Suppressor macrophage treated with lipopolysaccharide for 1 hour (primary cell): ENCODE measurements at places on chromosomes 2 and 18.

GRCh38 chr2:179711375-179711774 lies 150.0 kb downstream of the ZNF385B start:
- DNase-seq, result no peak

- no peak for DNase-seq
These were observed 18.4 kb upstream of the KANSL1L start for GRCh38 chr2:210189452-210190138.

DNA sequence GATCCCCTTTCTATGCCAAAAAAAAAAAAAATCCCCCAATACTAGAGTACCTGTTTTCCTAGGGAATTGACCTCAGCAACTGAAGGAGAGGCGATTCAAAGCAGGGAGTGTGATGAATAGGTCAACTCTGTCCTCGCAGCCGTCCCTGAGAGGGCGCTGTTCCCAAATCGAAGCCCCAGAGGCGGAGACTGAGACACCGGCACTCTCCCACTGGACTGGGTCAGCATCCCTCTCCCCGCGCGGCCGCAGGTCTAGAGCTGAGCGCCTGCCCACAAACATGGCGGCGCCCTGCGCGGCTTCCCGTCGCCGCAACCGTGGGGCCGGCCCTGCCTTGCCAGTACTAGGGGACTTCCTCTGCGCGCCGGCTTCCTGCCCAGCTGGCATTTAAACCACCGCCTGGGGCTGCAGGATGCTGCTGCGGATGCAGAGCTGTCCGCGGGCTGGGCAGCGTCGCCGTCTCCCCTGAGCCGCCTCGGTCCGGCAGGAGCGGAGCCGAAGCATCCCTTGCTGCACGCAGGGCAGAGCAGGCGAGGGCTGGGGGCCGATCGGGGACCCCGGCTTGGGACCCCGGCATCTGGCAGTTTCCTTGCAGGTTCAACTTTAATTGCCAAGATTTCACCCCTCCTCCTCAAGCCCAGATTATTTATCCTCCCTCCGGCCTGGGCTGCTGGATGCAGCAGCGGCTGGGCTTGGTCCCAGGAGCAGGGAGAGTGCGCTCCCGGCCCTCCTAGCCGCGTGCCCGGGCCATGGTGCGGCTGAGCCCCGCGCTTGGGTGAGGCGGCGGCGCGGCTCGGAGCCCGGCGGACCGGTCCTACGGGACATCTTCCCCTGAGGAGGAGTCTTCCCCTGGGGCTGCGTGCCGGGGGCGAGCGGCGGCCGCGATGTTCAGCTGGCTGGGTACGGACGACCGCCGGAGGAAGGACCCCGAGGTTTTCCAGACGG lies at the start of gene EHD3:
EHD3 (plus strand) TSS at position 412 of the 942 bp plus-strand sequence; CDS start at position 882, 470 bp downstream.
- DNase-seq, result peak; percentile 79

GRCh38 chr2:218000136-218000535 lies 2.7 kb downstream of the TNS1 start:
- peak; percentile 79 for DNase-seq

DNA sequence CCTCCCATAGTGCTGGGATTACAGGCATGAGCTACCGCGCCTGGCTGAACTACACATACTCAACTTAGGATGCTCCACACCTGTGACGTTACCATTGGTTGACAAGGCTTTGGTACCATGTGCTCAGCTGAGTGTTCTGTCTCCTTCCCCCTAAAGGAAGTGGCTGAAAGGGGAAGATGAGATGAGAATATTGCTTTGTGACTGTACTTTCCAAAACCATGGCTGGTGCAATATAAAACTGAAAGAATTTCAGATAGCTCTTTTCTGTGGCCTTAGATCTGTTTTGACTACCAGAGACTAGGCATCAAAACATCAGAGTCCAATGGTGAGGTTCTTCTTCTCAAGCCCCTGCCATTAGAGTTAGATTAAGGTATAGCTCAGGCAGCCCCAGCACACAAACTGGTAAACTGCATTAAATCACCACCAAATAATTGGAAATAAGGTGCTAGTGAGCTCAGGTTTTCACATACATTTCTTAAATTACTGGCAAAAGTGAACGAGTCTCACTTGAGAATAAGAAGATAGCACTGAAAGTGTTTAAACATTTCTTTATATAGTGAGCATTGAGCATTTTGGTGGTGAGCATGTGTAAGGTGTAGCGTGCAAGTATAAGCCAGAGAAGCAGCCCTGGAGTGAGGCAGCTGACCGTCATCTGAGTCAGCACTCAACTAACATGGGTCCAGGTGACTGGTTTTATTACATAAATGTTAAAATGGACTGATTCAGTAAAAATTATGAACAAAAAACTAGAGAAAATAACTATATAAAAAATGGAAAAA lies 113.5 kb upstream of the FZD5 start:
- DNase-seq, result peak; percentile 43

GRCh38 chr18:68489013-68489792 lies 225.7 kb downstream of the TMX3 start:
- no peak for DNase-seq

DNA sequence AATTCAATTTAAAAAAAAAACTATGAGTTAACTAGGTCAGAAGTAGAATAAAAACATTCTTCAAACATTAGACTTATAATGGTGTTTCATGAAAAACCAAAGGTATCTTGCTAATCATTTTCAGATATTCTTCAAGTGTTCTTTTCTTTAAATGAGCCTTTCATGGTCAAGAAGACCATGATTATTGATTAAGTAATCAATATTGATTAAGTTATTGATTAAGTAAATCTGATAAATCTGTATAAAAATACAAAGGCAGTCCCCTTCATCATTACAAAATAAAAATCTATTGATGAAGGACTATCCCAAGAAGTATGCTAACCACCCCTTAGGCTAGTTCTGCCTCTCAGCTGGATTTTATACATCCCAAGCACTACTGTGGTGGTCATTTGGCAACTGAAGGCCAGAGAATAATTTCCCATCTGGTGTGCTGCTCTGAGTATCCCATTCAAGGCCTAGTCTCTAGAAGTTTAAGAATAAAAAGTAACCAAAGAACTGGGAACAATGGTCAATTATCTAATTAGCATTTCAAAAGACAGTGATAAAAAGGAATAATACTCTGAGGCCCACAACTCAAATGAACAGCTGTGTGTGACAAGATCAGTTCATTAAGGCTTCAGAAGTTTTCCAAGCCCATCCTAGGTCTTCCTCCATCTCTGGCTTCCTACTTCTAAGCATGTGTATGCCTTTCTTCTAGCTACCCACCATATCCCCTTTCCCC lies 63.5 kb downstream of the TCF4 start:
- no peak for DNase-seq

DNA sequence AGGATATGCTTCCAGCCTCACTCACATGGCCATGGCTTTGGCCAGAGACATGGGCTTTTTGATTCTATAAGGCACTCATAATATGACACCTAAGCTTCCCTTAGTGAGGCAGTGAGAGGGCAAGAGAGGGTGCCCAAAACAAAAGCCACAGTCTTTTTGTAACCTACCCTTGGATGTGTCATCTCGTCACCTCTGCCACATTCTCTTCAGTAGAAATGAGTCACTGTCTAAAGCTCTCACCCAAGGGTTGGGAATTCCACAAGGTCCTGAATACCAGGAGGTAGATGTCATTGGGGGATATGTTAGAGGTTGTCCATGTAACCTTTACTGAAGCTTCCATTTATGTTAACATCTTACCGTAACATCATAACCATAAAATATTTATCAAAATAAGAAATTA lies 108.4 kb downstream of the ALMS1 start:
- DNase-seq, result no peak

DNA sequence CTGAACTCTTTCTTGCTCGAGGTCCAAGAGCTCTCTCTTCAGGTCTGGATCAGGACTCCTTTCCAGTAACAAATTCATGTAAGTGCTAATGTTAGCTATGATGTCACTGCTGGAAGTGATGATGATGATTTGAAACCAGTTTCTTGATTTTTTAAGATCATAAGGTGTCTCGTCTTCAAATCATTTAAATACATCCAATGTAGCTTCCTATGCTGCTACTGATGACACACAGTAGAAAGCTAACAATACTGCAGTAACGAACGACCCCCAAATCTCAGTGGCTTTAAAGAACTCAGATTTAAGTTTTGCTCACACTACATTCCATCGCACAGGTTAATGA lies 13.0 kb upstream of the LTBP1 start:
- no peak for DNase-seq

- DNase-seq, result no peak
These were observed 90.3 kb downstream of the MAPRE2 start for GRCh38 chr18:35131387-35132020.

- DNase-seq, result no peak
These were observed 463.7 kb upstream of the DSEL start for GRCh38 chr18:67980241-67980640.

GRCh38 chr18:50287028-50287440 lies 458 bp downstream of the CXXC1 start:
- DNase-seq, result no peak

DNA sequence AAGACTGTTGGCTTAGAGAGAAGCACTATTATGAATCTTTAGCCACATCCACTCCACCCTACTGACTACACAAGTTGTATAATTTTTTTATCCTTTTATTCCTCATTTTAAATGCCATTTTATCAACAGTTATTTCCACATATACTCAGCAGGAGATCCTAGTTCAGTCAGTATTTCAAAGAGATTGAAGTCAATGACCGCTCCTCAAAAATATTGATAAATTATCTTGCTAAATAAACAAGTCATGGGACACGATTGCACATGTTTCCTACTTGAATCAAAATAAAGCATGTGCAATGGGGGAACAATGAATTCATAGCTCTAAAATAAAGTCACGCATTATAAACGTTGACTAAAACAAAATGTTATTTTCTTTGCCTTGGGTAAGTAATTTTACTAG lies 496.5 kb downstream of the LRRTM4 start:
- DNase-seq, result no peak

- DNase-seq, result peak; percentile 50
These were observed 60.9 kb upstream of the CYRIA start for GRCh38 chr2:16726577-16726976.

- DNase-seq, result no peak
These were observed 11.4 kb downstream of the ARL6IP6 start for GRCh38 chr2:152729844-152730243.

DNA sequence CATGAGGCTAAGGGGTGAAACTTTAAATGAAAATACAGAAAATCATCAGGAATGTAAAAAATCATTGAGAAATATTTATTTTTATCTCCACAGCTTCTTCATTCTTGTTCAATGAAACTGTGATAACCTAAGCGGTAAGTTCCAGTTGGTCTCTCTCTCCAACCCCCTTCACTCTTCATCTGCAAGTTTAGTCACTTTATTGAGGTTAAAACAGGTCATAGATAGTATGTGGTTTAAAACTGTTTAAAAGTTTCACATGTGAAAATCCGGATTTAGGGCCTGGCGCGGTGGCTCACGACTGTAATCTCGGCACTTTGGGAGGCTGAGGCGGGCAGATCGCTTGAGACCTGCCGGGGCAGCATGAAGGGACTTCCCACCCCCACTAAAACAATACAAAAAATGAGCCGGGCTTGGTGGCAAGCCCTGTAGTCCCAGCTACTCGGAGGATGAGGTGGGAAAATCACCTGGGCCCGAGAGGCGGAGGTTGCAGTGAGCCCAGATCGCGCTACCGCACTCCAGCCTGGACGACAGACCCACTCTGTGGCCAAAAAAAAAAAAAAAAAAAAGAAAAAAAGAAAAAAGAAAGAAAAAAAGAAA lies 1.6 kb upstream of the PHLPP1 start:
- no peak for DNase-seq

DNA sequence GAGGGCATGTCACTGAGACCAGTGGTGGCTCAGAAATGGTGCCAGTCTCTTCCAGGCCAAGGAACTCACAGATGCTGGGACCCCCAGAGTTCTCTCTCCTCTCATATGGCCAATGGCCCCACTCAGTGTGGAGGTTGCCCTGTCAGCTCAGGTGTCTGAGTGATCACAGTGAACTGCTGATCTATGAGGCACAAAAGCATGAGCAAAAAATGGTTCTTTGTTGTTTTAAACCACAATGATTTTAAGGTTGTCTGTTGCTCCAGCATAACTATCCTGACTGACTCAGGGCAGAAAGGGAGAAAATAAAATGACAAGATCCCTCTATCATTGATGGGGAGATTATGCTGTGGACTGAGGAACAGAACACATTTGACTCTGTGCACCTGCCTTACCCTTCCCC lies 57.8 kb downstream of the FBLN7 start:
- no peak for DNase-seq

- DNase-seq, result peak; percentile 28
These were observed 1.4 kb downstream of the PSD4 start for GRCh38 chr2:113175042-113175628.

- no peak for DNase-seq
These were observed 1582.9 kb upstream of the NXPH2 start for GRCh38 chr2:140363131-140363530.

DNA sequence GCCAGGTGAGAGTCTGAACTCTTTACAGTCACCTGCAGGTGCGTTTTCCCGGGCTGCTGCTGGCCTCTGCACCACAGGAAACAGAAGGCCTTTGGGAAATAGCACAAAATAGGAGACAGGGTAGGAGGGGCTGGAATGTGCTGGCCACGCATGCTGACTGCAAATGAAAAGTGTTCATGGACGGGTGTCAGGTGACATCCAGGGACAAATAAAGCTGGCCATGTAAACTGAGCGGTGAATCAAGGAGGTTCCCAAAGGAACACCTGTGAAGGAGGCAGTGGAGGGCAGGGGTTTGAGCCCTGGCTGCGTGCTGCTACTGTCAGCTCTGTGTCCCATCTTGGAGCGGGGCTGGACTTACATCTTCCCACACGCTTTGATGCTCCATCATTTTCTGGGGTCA lies 42.4 kb upstream of the GBX2 start:
- DNase-seq, result no peak

DNA sequence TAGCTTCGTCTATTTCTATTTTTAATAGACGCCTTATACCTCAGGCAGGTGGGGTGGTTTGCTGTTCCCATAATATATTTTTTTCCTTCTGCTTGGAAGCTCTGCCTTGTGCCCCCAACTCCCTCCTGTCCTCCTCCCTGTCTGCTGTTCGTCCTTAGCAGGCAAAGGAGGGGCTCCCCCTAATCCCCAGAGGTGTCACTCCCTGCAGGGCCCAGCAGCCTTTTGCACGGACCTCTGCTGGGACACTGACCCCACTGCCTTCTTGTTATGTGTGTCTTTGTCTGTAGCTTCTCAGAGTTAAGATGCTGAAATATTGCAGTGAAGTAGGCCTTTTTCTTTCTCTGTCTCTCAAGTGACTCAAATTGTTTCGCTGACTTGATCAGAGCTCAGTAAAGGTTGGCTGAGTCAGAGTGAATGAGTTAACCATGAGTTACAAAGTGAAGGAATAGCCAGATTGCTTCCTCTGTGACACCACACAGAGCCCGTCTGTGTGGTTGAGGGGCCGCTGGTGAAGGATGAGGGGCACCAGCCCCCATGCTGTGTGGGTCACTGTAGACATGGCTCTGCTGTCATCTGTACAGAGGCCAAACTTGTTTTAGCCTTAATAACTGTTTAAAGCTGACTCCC lies 47.7 kb downstream of the PRKCE start:
- DNase-seq, result peak; percentile 63

GRCh38 chr2:10597956-10598355 lies 91.8 kb downstream of the NOL10 start:
- no peak for DNase-seq

GRCh38 chr18:61595615-61596251 lies 262.5 kb downstream of the CDH20 start:
- no peak for DNase-seq

GRCh38 chr2:241616168-241617125 lies 20.5 kb downstream of the THAP4 start:
- no peak for DNase-seq

GRCh38 chr18:35841283-35841682 lies 131.2 kb upstream of the RMP24 start:
- no peak for DNase-seq

- peak; percentile 91 for DNase-seq
These were observed 7.5 kb downstream of the SERTAD2 start for GRCh38 chr2:64646007-64646880.

GRCh38 chr2:11635141-11635540 lies 34.9 kb downstream of the NTSR2 start:
- DNase-seq, result no peak
